ENCODE measurements at places on chromosomes 5 and 9. TPM values are rescaled to one million over a fixed set of nuclear protein-coding genes. Genes with fewer than 3 reads are reported as not detected.

GRCh38 chr9:8706531-8706930 lies 907.0 kb upstream of the DMAC1 start:
- no peak for DNase-seq

DNA sequence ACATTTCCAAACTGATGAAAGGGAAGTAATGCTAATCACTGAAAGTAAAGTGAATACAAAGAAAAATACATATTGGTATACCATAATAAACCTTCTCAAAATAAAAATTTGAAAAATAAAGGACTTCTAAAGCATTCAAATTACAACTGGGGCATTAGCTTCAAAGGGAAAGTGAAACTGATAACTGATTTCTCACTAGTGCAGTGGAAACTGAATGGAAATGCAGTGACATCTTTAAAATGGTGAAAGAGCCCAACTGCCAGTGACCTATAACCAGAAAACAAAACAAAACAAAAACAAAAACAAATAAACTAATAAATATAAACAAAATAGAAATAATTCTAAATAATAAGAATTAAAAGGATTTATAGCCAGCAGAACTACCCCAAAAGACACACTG lies 297.5 kb upstream of the GRIN3A start:
- no peak for DNase-seq

DNA sequence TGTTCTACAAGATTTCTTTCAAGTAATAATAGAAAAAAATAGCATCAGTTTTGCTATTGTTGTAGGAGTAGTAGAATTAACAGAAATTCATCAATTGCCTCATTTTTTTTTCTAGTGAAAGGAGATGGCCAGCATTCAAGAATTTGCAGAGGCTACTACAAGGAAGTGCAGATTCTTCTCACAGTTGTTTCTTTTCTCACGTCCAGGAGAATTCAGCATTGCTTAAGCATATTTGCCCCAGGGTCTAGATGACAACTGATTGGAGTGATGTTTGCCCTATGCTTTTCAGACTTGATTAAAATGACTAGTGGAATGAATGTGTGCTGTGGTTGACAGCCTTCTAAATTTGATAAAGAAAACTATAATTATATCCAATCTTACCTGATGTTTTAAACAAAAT lies 46.6 kb upstream of the SLC12A2 start:
- DNase-seq, result no peak

- DNase-seq, result peak; percentile 59
These were observed 281.9 kb downstream of the NSG2 start for GRCh38 chr5:174327317-174327864.

- no peak for DNase-seq
These were observed 17.5 kb downstream of the OSTF1 start for GRCh38 chr9:75105841-75106240.

DNA sequence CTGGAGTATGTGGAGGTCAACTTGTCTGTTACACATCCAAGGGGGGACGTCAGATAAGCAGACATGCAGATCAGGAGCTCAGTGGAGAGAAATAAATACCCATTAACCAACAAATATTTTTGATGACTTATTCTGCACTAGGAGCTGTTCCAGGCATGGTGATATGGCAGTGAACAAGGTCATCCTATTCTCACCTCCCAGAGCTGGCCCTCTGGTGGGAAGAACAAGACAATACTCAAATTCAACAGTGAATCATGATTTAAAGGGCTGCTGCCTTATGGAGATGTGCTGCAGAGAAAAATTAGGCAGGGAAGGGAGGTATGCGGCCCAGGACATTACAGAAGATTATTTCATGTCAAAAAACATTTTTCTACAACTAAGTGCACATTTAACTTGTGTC lies 36.5 kb downstream of the SYK start:
- DNase-seq, result no peak

DNA sequence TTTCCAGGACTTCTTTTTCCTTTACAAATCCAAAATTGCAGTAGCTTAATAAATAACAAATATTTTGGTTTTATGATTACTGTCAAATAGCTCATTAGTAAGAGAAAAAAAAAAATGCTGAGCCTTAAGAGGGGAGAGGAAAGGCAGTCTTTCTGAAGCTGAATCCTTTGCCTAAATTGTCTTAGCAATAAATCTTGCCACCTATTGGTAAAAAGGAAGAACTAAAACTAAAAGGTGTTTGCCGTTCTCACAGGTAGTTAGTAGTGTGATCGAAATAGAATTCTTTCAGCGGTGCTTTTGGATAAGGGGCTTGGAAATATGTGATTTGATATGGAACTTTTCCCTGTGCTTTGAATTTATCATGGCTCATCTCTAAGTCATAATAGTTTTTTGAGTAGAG lies 31.2 kb downstream of the PIK3R1 start:
- DNase-seq, result no peak

GRCh38 chr5:157384971-157385709 lies 74.9 kb upstream of the NIPAL4 start:
- DNase-seq, result no peak

GRCh38 chr9:12554636-12555035 lies 138.5 kb upstream of the TYRP1 start:
- peak; percentile 51 for DNase-seq

DNA sequence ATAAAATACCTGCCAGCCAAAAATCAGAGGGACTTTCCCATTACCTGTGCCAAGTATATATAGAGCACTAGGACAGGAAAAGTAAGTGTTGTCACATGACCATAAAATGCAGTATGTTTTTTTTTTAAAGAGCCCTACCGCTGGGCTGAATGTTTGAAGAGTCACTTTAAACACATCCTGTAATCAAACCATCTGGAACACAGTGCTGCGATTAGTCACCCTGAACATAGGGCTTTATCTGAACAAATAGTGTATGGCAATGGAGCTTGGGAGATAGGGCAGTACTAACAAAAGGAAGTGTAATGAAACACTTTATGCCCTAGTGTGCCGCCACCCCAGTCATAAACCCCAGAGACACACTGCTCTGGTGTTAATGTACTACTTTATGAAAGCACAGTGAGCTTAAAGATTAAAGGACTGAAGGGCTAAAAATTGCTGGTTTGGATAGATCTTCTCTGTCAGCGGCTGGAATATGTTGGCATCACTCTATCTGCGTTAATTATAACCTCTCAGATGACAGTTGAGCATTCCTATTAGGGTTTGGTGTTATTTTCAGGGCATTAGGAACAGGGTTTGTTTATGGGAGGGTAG lies 90.4 kb downstream of the ZNF608 start:
- DNase-seq, result peak; percentile 83

- DNase-seq, result no peak
These were observed 85.6 kb downstream of the PSD2 start for GRCh38 chr5:139881143-139881733.

DNA sequence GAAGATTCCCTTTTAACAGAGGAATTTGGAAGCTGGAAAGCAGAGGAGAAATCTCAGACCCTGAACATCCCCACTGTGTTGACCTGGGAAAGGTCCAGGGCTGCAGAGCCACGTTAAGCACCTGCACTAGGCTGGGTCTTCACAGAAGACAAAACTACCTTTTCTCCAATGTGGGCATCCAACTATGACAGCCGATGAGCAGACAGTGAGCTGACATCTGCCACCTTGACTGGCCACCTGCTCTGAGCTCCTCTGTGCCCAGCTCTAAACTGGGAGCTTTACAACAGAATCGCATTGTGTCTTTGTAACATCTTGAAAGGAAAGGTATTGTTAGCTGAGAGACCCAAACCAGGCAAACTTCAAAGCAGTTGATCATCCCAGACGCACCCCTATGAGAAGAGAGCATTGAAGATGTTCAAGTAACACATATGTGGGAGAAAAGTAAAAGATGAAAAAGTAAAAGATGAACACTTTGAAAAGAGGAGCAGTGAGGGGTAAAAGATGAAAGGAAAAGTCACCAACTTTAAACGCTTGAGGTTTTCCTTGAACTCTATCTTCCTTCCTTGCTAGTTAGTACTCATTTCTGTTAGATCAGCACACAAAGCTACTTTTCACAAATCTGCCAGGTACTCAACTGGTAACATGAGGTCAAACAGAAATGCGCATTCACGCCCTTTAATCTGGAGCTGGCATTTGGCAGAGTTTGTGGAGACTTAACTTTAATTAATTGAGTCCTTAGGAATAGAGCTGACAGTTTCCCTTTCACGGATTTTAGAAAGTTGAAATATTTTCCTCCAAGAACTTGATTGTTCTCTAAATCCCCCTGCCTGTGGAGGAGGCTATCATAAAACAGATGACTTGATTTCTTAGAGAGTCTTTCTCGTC lies 53.2 kb upstream of the CTXN3 start:
- DNase-seq, result no peak

DNA sequence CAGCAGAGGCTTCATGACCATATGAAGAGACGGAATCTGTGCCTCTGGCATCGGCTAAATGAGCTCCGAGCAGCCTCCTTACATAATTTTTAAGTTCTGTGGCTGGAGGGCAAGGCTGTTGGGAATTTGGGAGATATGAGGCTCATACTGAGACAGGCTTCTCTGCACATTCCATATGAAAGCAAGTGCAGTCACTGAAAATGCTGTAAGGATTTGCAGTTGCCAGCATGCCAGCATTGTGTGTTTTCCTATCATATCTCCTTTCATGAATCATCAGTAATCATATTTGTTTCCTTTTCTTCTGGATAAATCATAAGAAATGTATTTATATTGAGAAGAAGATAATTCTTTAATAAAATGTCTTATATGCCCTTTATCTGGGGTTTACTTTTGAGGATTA lies 775.4 kb downstream of the SEMA5A start:
- no peak for DNase-seq

DNA sequence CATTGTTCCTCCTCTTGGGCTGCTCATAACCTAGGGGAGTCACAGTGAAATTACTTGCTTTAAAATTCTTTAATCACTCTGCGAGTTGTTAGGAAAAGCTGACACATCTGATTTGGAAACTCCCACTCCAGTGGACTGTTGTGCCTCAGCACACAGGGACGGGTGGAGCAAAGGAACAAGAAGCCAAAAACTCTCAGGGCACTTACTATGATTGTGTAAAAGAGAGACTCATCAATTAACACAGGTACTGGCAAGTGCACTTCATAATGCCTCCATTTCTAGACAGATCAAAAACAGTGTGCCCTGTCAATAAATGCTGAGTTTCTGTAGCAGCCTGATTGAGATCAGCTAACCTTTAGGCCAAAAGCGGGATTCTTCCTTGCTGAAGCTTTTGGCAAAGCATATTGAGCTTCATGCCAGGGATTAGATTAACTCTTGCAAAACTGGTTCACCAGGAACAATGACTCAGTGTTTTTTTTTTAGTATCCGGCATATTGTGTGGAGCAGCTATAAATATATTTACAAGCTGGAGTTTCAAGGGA lies 55.9 kb downstream of the TMC1 start:
- peak; percentile 23 for DNase-seq

DNA sequence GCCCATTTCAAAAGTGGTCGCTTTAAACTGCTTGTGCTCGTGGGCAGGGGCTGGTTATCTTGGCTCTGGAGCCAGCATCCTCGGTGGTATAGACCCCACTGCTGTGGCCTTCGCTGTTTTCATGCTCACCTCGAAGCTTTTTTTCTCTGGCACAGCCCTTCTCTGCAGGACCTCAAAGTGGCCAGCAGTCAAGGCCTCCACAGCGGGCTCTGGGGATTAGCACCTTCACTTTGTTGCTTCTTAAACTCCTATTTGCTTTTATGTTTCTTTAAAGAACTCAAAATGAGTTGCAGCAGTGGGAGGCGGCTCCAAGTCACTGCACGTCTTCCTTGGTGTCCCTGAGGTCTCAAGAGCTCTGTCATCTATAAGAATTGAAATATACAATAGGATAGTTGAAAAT lies 165.1 kb downstream of the CACNA1B start:
- DNase-seq, result no peak

DNA sequence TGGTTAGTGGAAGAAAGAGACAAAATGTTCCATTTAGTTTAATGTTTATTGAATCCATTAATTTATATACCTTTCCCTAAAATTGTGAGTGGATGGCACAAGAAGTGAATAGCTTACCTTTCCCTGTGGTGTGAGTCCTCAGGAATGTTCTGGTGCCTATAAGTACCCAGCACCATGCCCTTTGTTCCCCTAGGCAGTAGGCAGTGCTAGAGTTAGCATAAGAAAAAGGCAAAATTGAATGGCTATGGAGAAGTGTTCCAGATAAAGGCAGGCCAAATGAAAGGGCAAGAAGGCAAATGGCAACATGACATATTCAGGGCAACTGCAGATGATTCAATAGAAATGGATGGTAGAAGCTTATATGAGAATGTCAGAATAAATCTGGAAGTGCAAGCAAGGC lies 370.8 kb upstream of the PTGER4 start:
- no peak for DNase-seq

GRCh38 chr9:27749838-27750237 lies 176.6 kb upstream of the C9orf72 start:
- no peak for DNase-seq

- DNase-seq, result no peak
These were observed 109.9 kb upstream of the RGMB start for GRCh38 chr5:98663521-98663920.

GRCh38 chr9:76932757-76933156 lies 26.8 kb upstream of the PRUNE2 start:
- DNase-seq, result no peak

GRCh38 chr9:74983709-74984108 lies 31.0 kb upstream of the C9orf40 start:
- no peak for DNase-seq

DNA sequence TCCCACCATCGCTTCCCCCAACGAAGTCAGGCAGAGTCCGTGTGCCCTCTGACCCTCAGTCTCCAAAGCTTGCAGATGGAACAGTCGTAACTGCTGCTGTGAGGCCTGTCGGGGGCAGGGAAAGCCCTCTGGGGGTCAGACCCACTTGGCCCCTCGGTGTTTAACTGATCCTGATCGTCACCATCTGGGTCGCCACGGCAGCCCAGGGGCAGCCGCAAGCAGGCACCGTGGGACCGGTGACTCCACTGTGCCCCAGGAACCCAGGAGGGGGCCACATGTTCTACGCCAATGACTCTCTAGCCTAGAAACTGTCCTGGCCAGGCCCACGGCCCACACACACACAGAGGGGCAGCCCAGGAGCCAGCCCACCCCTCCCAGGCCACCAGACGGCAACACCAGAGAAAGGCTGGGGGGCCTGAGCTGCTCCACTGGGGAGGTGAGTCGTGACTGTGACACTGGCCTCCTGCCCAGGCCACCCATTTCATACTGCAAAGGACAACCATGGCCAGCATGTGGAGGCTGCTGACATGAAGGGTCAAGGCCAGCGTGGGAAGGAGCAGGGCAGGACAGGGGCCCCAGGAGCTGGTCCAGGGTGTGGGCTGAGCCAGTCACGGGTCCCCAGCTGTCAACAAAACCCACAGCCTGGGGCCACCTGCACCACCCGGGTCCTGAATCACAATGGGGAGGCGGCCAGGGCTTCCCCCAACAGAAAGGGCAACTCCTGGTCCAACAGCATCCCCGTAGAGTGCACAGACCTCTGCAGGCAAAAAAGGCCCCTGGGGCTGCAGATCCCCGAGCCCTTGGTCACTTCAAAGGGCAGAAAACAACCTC lies 20.8 kb downstream of the VAV2 start:
- DNase-seq, result no peak

GRCh38 chr5:156936972-156937371 lies 26.1 kb downstream of the TIMD4 start:
- no peak for DNase-seq

Gene FCN2
- total RNA-seq, result not detected

Gene NUTM2F
- not detected for total RNA-seq

Gene CBY3
- total RNA-seq, result not detected

Gene ABO
- 9.2 TPM for total RNA-seq

Gene WNT8A
- total RNA-seq, result not detected

Gene MACIR
- total RNA-seq, result 6.2 TPM

Gene AGXT2
- total RNA-seq, result not detected

Gene PAEP
- total RNA-seq, result not detected
